Stimulated activated CD4-positive, alpha-beta T cell treated with anti-CD3 and anti-CD28 coated beads, Interleukin-1b, Interleukin-23, amount 100 ng/mL, for 24 hours (primary cell): ENCODE measurements at places on chromosomes 2 and 18.

DNA sequence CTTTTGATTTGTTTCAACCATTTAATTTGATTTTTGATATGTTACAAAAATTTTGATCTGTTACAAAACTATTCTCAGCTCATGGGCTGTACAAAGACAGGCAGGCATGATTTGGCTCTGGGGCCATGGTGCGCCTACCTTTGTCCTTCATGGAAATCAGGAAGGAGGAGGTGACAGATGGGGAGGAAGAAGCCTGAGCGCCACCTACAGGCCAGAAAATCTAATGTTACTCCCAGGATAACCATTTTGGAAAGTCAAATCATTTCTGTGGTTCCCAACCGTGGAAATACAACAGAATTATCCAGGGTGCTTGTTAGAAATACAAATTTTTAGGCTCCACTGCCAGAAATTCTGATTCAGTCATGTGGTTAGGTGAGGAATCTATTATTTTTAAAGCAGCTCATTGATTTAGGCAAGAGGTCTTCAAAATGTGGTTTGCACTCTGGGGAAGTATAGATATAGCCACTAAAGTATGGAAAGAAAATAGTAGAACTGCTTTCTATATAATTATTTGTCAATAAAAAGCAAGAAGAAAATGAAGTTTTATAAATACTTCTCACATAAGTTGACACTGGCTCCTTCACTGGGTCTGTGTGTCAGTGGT is 93.9 kb downstream of the EVA1A start:
- DNase-seq = no peak

GRCh38 chr2:166768393-166769123 is 119.7 kb upstream of the XIRP2 start:
- no peak for DNase-seq

DNA sequence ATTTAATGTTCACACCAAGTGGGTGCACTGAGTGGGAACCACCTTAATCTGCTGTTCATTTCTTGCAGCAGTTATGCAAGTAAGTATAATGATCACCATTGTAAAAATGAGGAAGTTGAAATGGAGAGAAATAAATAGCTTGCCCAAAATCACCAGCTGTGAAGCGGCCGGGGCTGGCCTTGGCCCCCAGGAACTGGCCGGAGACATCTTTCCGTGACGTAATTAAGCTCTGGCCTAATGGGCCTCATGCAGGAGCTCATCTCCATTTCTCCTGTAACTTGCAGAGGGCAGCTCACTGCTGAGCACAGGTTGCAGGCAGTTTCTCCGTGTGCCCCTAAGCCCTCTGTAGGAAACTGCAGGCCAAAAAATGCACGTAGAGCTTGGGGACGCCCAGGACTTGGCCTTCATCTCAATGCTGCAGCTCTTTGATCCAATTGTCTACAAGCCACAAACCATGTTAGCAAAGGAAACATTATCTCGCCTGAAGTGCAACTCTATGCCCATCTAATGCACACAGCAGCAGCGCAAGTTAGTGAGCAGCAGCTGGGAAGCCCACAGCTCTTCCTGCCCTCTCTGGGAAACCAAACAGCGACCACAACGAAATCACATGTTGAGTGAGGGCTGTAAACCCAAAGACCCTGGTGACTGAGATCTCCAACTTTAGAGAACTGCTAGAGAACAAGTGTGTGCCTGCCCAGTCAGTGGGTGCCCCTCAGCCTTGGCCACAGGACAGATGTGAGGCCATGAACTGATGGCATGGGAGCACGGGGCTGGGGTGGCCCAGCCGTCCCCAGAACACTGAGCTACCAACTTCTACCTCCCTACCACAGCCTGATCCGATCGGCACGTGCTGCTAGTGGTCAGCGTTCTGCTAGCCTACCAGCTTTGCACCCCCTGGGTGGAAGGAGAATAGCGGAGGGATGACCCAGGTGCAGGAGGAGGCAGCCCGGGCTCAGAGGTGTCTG is 28.8 kb downstream of the APCDD1 start:
- no peak for DNase-seq

DNA sequence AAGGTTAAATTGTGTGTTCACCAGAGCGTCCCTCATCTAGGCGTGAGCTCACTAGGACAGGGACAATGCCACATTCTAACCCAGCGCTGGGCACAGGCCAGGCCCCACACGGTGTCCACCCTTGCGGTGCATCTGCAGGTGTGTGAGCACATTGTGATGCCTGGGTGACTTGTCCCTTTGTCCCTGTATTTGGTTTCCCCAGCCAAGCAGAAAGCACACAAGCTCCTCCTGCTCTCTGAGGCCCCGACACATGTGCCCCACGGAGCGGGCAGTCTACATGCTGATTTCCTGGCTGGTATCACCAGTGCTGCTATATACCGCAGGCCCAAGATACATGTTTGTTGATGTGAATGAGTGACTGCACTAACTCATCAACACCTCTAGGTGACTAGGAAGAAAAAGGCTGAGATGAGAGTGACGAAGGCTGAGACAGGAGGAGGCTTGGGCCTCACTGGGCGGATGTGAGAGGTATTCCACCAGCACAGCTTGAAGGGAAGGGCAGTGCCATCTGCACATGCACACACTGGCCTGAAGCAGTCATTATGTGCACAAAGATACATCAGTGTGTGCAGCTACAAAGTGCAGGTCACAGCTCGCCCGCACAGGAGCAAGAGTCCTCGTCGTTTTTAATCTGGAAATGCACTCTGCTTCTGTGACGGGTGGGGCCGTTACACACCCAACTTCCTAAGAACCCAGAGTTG is 205.9 kb downstream of the EIPR1 start:
- no peak for DNase-seq

GRCh38 chr2:109370399-109371035 is 241.5 kb downstream of the SH3RF3 start:
- no peak for DNase-seq
